ENCODE measurements at places on chromosomes 7 and 10.
A peak's percentile ranks its signal among the peaks of the same experiment; 100 is the strongest.

DNA sequence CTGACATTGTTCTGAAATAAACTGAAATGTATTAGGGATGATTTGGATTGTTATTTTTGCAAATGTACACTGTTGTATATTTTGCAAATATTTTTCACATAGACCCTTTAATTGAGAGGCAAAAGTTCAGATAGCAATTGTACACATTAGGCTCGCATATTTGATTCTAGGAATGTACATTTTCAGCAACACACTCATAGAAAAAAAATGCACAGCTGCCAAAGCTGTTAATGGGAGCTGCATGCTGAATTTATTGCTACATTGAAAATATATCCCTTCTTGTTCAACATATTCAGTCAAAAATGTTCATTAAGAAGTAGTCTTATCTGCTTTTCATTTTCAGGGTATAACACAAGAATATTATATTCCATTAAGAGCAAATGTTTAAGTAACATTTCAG lies 512.9 kb downstream of the ATRNL1 start:
- DNase-seq: no peak

- DNase-seq: peak; percentile 69
These were observed 23.2 kb downstream of the PILRA start for GRCh38 chr7:100396421-100396982.

DNA sequence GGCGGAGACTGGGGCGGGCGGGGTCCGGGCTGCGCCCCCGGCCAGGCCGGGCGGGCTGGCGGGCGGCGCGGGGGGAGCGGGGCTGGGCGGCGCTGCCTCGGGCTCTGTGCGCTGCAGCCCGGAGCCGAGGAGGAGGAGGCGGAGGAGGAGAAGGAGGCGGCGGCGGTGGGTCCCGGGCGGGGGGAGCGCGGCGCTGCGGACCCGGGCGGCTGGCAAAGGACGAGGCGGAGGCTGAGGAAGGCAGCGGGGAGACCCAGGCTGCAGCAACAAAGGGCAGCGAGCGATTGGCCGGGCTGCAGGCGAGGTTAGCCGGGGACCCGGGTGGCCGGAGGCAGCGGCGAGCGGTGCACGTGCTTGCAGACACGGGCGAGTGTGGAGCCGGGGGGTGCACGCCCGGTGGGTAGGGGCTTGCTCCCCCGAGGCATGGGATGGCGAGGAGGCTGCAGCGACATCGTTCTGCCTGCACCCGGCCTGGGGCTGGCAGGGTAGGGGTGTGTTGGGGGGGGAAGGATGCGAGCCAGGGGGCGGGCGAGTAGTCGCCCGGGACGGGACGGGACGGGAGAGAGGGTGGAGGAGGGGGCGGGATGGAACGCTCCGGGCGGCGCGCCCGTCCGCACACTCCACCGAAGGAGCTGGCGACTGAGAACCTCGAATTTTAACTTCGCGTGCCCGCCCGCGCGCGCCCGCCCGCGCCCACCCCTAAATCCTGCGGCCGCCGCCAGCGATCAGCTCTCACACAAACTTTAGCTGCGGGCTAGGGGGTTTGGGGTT lies 844 bp upstream of the KAT6B start:
- DNase-seq: peak; percentile 43

DNA sequence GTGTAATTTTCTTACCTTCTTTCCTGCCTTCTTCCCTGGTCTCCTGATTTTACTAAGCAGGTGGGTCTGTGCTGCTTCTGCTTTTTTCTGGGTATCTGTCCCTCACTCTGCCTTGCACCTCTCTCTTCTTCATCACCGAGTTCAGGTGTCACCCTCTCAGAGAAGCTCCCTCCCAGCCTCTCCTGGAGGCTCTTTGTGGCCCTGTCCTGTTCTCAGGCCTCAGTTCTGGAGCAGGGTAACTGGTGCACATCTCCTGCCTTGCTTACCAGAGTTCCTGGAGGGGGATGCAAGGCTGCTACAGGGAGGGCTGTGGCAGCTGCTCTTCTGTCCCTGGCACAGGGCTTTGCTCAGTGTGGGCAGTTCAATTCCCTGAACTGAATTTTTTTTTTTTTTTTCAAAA lies 66.1 kb downstream of the RBM33 start:
- DNase-seq: no peak

DNA sequence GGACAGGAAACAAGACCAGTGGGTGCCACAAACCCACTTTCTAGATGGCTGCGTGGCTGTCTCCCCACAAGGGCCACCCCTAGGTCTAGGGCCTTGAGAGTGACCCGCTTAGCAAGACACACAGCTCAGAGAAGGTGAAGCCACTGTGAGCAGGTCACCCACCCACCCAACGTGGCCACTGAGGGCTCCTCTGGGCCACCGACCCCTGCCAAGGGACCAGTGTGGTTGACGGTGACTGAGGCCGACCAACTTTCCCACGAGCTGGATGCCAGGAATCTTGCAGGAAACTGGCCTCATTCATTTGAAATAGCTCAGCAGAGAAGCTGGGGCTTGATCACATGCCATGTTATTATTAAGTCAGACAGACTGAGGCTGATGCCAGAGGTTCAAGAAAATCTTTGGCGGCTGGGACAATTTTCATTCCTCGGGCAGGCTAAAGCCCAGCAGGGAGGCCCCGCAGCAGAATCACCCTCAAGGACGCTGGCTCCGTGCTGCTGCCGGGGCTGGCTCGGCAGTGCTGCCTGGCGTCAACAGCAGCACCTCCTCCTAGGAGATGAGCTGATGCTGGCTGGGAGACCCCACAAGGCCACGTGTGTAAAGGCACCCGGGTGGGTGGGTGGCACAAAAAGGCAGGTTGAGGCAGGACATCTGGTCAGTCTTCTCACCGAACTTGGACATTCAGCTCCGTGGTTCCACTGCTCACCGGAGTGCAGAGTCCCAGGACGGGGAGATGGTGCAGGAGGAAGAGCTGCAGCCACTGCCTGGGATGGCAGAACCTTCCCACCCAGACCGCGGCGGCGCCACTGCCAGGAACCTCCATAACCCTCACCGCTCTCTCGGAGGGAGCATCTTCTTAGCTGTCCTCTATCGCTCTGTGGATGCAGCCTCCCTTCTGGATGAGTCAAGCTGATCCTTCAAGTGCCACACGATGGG lies 57.8 kb downstream of the ZRANB1 start:
- no peak for DNase-seq

GRCh38 chr10:31974434-31975124 lies 45.9 kb upstream of the ARHGAP12 start:
- DNase-seq: no peak

DNA sequence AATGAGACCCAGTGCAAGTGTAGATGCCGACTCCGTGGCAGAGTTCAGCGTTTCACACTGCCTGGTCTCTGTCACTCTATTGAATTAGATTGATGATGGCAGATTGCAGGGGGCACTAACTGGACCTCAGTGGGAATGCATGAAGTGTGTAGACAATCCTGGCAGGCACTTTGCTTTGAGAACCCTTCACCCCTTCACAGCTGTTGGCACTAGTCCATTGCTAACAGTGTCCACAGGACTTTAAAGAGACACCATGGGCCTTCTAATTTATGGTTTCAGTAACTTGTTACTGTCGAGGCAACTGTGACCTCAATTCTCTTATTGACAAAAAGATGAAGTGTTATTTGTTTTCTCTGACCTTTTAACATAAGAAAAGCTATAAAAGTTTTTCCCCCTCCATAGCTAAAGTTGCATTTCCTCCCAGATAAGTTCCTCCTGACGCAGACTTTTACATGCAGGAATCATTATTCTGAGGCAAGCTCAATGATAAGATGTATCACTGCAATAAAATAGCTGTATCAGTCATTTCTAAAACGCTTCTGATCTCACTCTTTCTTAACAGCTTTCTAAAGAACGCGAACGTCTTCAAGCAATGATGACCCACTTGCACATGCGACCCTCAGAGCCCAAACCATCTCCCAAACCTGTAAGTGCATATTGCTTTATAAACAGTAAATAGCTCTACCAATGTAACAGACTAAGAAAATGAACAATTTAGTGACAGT lies 238.9 kb downstream of the FOXP2 start:
- no peak for DNase-seq

DNA sequence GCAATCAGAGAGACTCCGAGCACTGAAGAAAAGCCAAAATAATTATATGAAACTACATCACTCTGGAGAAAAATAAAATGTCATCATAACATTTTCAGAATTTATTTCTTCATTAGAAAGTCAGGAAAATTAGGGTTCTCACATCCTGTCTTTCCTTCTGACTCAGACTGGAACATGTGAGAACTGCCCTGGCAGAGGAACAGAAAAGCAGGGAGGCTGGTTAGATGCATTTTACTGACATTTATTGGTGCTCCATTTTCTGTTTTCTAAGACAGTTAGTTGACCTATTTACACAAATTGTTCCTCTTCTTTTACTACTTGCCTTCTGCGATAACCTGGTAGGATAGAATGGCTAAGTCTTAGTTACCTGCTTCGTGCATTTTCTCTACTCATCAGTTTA lies 58.6 kb upstream of the ANK3 start:
- no peak for DNase-seq

GRCh38 chr7:37718585-37718984 lies 35.0 kb downstream of the GPR141 start:
- no peak for DNase-seq

- DNase-seq: no peak
These were observed 87.2 kb upstream of the CYP2C9 start for GRCh38 chr10:94851263-94851662.

DNA sequence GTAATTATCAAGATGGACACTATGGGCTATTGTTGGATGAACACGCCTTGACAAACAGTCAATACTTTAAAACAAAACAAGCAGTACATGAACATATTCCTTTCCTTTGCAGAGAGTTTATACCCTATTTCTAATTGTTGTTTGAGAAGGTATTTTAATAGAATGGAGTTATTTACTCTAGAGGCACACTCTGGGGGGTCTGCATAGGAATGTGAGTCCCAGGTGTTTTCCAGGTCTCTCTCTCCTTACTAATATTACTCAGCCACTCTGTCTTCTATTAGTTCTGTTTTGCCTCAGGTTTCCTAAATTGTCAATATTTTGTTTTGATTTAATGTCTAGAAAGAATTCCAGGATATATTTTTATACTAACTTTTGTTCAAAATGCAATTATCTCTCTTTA lies 1091.4 kb downstream of the CNTNAP2 start:
- no peak for DNase-seq

DNA sequence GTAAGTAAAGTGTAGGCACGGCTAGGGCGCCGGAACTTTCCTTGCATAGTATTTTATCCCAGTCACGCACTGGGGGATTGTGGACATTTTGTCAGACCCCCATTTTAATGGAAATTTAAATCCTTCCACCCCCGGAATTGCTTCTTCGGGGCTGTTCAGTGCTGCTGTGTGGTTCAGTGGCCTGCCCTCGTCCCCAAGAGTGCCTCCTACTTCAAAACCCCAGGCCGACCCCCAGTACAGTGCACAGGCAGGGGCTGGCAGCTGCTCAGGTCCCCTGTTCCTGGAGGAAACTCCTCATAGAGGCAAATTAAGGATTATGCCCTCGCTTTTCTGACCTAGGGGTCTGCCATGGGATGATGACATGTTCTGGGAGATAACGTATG lies 94.5 kb downstream of the PTPRE start:
- DNase-seq: no peak
